Stimulated activated CD8-positive, alpha-beta memory T cell treated with anti-CD3 and anti-CD28 coated beads, Interleukin-7, amount 100 ng/mL, for 1 hour (primary cell): ENCODE measurements at places on chromosomes 3 and 15.

- DNase-seq = no peak
Measured at GRCh38 chr3:112302881-112303763, 9.1 kb upstream of the SLC9C1 start.

DNA sequence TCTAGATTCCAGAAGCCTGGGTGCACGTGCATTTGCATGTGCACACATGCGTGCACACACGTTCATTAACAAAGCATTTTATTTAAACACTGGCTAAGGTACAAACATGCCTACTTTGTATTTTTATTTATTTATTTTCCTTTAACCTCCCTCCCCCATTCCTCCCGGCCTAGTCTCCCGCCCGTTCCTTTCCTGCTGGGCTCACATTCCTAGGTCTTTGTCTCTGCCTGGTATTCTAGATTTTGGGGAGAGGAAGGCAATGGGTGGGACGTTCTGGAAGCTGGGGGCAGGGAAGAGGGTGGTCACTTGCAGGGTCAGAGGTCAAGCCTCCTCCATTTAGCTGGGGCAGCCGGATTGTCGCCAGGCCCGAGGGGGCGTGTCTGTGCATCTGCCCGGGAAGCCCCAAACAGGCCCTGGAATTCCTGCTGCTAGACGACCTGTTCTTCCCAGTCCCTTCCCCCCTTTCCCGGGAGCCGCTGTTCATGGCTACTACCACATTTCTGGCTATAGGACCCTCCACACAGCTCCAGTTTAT lies 51.8 kb downstream of the TRIM71 start:
- DNase-seq = no peak

DNA sequence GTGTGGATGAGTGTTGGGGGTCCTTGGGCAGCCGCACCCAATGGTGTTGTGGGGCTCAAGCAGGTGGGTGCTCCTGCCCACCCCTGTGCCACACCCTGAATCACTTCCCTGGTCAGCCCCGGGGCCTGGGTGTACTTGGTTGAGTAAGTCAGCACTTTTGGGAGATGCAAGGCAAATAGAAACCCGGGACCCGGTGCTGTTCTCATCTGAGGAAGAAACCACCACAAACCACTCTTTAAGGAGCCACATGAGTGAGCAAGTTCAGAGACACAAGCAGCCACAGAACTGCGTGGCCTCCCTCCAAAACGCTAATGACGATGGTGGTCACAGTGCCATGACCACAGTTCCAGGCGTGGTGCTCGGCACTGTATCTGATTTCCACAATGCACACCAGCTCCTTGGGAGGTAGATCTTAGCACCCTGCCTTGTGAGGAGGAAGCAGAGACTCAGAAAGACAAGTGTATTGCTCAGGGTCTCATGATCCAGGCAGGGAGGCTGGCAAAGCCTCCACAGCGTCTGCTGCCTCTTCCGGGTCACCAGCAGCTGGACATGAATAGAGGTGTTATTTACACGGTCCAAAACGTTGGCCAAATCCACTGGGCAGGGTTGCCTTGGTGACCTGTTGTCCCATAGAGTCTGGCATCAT lies 118.2 kb upstream of the ALDH1A3 start:
- no peak for DNase-seq

DNA sequence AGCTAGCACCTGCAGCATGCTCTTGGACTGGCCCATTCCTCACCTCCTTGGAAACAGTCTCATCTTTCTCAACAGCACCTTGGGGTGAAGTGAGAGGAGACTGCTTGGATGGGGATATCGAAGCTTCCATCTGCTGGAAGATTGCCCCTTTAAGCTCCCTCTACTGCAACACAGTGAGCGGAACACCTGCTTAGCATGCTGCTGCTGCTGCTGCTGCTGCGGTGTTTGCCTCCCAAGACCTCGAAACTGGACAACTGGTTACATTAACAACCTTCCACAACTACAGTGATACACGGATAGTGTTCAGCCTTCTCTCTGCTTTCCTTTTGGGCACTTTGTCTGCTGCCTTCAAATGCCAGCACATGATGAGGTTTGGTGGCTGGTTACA lies 253.9 kb upstream of the LYSMD4 start:
- no peak for DNase-seq

DNA sequence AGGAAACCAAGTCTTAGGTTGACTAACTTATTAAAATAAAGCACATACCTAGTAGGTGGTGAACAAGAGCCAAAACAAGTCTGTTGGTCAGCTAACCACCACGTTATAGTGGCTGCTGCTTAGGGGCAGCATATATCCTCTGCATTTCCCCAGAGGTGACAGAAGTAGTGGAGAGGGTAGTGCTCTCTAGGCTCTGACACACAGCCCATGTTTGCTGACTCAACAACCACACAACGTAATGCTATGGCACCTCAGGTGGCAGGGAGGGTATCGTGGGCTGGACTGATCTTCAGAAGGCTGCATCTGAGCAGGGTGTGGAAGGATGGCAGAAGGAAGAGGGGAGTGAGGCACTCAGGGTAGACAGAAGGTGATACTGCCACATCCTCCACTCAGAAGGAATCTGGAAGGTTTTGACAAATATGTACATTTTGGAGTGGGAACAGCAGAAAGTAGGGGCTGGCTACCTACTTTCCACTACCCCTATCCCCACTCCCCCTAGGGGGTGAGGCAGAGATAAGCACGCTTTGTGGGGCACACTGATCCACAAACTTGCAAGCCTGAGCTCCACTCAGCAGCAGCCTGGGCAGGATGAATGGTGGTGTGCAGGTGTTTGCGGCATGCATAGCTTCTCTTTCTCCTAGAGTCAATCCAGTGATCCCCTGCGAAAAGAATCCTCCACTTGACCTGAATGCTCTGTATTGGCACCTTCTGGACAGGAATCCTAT lies 178.1 kb downstream of the RORA start:
- no peak for DNase-seq

- DNase-seq = no peak
Measured at GRCh38 chr15:82831894-82832600, 22.6 kb downstream of the WHAMM start.

GRCh38 chr3:61439122-61439458 lies 122.3 kb upstream of the PTPRG start:
- no peak for DNase-seq

DNA sequence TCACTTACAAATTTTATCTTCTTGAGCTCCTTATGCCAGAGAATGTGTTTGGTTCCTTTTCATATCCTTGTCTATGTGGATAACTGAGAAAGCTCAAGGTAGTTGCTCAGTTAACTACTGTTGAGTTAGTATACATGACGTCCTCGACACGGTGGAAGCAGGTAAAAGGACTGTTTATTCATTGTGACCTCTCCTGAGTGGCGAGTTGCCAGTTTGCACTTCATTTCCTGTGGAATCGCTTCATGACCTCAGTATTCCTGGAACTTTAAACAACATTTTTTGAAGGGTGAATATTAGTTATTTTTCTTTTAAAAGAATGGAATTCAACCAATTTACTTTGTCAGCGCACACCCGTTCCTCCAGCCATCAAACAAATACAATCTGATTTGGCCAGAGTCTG lies 1.2 kb upstream of the TPRG1 start:
- DNase-seq = no peak

GRCh38 chr3:129310111-129311011 lies 31.7 kb downstream of the HMCES start:
- no peak for DNase-seq
